ENCODE measurements at places on chromosomes 13 and 19.

DNA sequence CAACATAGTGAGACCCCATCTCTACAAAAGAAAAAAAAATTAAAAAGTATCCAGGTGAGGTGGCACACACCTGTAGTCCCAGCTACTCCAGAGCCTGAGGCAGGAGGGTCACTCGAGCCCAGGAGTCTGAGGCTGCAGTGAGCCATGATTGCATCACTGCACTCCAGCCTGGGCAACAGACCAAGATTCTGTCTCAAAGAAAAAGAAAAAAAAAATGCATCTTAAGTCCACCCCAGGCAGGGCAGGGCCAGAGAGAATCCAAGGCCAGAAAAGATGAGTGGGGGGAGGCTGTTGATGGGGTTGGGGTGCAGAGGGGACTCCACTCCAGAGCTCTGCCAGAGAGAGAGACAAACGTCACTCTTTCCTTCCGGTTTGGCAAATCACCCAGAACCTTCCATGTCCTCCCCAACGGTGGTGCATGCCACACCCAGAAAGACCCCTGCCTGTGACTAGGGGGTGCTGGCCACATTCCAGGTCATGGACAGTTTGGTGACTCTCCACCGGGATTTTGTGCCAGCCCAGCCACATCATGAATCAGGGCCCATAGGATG, 431 bp downstream of the FUT3 start:
- peak; percentile 78 for DNase-seq

- DNase-seq: no peak
These were observed 14.8 kb downstream of the FSD1 start for GRCh38 chr19:4319067-4319718.

DNA sequence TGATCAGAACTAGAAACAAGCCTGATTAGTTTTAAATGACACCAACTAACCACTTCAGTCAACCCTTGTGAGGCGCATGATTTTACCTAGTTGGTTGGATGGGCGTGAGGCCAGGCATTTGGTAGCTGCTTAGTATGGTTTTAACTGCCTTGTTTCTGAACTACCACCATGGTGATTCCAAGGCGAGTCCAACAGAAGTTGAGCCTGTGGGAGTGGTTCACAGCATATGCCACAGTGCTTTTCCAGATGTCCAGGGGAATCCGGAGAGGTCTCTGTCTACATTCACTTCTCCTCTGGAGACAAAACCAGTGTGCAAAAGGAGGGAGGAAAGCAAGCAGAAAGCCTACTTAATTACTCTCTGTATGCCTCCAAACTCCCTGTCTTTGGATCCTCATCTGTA, 524.1 kb downstream of the GPC6 start:
- DNase-seq: no peak

DNA sequence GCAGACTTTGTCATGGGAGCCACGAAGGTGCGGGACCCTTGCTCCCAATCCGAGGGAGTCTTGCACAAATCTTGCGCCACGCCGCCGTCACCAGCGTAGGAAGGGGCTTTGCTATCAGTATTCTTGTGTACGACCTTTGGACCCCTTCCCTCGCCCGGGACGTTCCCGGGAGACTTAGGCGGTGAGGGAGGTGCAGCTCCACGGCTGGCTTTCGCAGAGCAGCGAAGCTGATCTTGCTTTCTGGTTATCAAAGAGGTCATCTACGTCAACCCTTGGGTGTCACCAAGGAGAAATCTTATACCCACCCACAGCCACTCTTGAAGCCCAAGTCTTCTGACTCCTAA, 583 bp downstream of the TECR start:
- no peak for DNase-seq

DNA sequence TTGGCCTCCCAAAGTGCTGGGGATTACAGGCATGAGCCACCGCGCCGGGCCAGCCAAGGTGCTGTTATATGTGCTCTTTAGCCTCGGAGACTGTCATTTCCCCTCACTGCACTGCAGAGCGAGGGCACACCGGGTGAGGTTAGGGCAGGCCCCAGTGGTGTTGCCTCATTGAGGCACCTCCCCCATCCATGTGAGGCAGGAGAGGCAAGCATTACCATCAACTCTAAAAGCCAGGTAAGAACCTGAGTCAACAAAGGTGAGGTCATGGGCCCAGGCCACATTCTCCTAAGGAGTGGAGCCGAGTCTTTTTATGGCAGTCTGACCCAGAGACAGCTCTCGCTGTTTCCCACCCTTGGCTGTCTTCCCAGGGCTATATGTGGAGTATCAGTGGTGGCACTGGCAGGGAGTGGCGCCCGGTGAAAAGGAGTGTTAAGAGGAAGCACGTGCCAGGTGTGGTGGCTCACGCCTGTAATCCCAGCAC, 10.9 kb downstream of the B3GNT8 start:
- DNase-seq: no peak

GRCh38 chr19:11745869-11746268, 7.1 kb upstream of the ZNF823 start:
- DNase-seq: peak; percentile 66

- no peak for DNase-seq
These were observed 12.6 kb downstream of the MKNK2 start for GRCh38 chr19:2038284-2039088.

GRCh38 chr13:47875201-47875600, 125.9 kb downstream of the SUCLA2 start:
- DNase-seq: no peak

DNA sequence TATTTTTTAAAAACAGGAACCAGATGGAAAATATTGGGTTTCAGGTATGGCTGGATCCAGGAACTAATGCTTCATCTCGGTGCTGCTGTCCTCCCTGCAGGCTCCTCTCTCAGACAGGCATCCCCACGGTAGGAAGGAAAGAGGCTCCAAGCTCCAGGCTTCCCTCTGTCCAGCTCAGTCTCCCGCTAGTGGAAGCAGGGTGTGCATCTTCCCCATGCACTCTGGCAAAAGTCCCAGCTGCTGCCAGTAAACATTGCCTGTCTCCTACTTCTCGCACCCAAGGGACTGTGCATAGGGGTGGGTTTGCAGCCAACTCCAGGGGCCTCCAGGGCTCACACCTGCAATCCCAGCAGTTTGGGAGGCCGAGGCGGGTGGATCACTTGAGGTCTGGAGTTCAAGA, 29.2 kb downstream of the IL12RB1 start:
- no peak for DNase-seq

- no peak for DNase-seq
These were observed 1.5 kb downstream of the GRK1 start for GRCh38 chr13:113668491-113668971.

DNA sequence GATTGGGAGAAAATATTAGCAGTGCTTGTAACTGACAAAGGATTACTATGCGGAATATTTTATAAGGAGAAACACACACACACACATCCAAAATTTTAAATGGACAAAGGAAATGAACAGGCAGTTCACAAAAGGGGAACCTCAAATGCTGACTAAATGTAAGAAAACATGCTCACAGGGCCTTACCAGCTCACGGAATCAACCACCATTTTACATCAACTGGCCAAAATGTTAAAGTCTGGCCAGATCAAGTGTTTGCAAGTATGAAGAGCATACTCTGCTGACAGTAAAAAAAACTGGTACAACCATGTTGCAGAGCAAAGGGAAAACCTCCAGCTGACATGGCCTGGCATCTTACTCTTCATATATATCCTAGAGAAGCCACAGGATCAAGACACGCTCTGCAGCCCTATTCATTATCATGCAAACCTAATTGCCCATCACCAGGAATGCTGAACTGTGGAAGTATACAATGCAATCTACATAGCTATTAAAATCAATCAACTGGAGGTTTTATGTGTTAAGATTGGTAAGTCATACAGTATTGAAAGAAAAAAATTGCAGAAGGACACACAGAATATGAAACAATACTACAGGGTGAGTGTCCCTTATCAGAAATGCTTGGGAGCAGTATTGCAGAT, 124.4 kb downstream of the RNF17 start:
- DNase-seq: no peak

- no peak for DNase-seq
These were observed 2.3 kb downstream of the PEG3 start for GRCh38 chr19:56838024-56838908.

DNA sequence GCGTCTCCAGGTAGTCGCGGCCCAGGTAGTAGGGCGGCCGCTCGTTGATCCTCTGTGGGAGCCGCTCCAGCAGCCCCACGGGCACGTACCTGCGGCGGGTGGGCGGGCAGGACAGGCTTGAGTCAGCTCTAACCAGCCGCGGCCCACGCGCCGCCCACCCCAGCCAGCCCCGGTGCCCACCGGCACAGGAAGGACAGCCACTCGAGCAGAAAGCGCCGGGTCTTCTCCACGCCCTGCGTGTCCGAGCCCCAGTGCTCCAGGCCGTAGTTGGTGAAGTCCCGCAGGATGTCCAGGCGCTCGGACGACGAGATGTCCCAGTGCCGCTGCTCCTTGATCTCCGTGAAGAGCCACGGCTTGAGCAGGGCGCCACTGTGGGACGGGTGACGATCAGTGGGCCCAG, 877 bp upstream of the PRR22 start:
- no peak for DNase-seq
